Daoy (cell line): ENCODE measurements at places on chromosomes 12 and 14. TPM values are rescaled to one million over a fixed set of nuclear protein-coding genes. Genes with fewer than 3 reads are reported as not detected.
A peak's percentile ranks its signal among the peaks of the same experiment; 100 is the strongest.

Gene VDR
- 10.1 and 12.1 TPM in 2 replicates for total RNA-seq

Gene RPL10L
- 6.9 and 15.7 TPM in 2 replicates for total RNA-seq

Gene KLHL42
- 20.2 and 27.7 TPM in 2 replicates for total RNA-seq

- DNase-seq: no peak
Measured at GRCh38 chr12:26705851-26706250, 127.1 kb downstream of the ITPR2 start.

- DNase-seq: no peak
Measured at GRCh38 chr12:32679920-32680237, 778 bp downstream of the DNM1L start.

- no peak for DNase-seq
Measured at GRCh38 chr12:121596526-121596925, 15.7 kb upstream of the KDM2B start.

- DNase-seq: peak; percentile 18
Measured at GRCh38 chr12:56469007-56469930, 891 bp downstream of the SPRYD4 start.

GRCh38 chr14:69354383-69355153, 43.5 kb downstream of the ERH start:
- peak; percentile 57 for DNase-seq
